ENCODE measurements at places on chromosomes 6 and 20. TPM values are rescaled to one million over a fixed set of nuclear protein-coding genes. Genes with fewer than 3 reads are reported as not detected.

DNA sequence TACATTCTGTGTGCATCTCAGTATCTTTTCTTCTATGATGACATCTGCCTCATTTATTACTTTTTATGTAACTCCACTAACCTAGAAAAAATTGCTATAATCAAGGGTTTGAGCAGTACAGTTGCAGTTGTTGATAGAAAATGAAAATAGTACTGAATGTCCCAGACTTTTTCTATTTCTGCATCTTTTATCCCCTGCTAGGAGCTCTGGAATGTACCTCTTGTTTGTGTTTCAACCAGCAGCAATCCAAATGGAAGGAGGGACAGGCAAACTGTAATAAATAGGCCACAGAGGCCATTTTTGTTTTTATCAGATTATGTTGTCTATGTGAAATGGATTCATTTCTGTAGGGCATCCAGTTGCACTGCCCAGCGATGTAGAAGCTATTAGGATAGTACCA is 536.9 kb downstream of the KIF16B start:
- DNase-seq = no peak

DNA sequence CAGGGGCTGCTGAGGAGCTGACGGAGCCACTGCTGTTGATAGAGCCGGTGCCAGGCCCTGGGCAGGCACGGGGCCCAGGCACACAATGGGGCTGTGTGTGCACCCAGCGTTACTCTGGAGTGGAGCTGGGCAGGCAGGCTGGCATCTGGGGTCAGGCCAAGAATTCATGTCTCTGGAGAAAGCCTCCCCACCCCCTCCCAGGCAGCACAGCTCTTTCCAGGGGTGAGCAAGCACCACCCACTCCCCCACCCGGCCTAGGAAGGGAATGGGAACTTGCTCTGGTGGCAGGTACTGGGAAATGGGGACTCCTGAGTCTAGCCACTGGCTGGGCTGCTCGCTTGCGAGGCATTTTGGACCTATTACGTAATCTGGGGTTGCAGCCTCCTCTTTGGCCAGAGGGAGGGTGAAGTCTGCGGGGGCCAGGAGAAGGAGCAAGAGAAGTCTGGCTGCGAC is 22.7 kb downstream of the TFEB start:
- DNase-seq = peak; percentile 77

DNA sequence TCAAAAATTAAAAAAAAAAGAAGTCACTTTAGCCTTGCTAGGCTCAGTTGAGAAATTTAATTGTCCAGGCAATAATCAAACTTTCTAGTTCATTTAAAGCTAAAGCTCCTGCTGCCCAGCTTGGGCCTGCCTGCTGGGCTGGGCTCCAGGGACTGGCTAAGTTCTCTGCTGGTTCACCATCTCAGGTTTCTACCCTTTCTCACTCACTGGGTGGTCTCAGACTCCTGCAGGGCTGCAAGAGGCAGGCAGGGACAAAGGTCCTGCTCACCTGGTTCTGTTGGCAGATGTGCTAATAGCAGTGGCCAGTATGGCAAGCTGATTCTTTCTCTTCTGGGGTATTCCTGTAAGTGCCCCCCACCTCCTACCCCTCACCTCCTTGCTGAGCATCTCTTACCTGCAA is 21.2 kb upstream of the RTF2 start:
- DNase-seq = no peak

DNA sequence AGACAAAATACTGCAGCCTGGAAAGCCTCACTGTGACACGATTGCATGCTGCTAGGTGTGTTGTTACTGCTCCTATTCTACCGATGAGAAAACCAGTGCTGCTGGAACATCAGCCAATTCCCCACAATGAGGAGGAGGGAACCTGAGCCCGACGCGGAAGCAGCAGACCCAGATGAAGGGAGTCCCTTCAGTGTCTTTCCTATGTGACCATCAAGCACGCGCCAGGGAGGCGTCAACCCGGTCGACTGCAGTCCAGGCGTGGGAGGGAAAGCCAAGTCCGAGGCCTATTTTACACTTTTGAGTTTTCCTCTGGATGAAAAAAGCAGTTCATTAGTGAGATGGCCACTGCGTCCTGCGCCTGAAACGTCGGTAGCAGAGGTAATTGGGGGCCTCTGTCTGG is 63.3 kb downstream of the STK35 start:
- DNase-seq = no peak

- DNase-seq = no peak
These were observed 72.0 kb upstream of the THEMIS start for GRCh38 chr6:127972815-127973214.

The TCF21 gene
- 4.0 TPM for total RNA-seq

DNA sequence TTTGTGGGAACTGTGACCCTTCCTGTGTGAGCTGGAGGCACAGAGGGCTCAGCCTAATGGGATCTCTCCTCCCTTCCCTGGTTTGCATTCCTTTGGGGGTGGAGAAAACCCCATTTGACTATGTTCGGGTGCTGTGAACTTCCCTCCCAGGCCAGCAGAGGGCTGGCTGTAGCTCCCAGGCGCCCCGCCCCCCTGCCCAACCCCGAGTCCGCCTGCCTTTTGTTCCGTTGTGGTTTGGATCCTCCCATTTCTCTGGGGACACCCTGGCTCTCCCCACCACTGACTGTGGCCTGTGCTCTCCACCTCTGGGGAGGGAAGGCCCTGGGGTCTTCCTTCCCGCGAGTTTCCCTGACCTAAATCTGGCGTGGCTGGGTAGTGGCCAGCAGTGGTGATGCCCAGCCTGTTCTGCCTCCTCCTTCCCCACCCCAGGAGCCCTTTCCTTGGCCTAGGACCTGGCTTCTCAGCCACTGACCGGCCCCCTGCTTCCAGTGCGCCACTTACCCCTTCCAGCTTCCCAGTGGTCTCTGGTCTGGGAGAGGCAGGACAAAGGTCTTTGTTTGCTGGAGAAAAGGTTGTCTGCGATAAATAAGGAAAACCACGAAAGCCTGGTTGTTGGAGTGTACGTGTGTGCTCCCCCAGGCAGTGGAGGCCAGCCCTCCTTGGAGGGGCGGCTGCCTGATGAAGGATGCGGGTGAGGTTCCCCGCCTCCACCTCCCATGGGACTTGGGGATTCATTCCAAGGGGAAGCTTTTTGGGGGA is 4.9 kb downstream of the VEGFA start:
- DNase-seq = peak; percentile 74

DNA sequence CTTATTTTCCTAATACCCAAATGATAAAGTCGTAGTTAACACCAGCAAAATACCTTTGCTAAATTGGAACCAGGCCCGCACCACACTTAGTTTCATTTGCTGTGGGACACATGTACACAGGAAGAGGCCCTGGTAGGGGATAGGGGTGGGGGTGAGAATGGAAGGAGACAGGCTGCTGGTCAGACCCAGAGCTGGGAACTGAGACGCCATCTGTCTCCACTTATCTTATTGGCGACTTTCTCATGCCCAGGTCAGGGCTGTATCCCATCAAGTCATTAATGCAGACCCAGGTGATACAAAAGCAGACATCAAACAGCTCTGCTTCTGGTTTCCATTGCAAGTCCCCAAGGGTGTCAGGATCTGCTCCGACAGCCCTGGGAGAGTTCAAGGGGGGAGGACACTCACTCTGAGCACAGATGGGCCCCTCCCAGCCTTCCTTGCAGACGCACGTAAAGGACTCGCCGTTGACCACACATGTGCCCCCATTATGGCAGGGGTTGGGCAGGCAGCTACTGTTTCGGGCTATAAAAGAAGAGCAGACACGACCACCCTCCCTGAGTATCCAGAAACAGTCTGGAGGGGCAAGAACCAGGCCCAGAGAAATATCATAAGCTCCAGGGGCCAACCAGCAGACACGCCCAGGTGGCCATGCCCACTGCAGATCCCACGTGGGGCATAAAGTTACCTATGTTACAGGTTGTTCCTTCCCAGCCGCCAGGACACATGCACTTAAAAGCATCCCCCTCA is 29.2 kb downstream of the JAG1 start:
- no peak for DNase-seq

DNA sequence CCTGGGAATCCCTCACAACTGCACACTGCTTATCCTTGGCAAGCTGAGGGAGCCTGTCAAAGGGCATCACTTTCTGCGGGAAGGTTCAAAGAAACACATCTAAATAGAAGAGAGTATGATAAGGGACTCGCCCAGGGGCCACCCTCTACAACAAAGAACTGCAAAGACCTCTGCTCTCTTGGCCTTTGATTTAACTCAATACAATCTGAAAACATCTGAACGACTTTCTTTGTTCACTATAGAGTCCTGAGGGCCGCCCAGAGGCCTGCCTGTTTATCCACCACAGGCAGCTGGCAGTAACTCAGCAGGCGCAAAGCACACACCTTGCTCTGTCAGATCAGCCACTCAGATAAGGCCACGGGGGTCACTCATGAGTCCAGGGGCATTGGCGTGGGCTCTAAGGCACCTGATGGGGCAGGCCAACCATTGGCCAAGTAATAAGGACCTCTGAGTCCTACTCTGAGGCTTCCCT is 139.3 kb downstream of the UNC5CL start:
- peak; percentile 15 for DNase-seq

DNA sequence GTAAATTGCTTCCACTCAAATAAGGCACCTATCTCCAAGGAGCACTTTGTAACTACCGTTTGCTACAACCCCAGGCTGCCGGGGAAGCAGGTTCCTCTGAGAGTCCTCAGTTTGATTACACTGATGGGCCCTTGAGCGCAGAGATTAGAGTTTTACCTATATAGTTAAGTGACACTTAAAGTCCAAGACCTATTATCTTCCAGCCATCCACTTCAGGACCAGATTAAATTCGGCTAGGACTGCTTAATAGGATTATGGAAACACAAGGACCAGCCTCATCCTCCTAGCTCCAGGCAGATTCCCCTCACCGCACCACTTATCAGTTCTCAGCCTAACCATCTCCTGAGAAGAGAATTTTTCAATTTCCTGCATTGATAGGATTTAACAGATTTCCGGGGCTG is 64.7 kb upstream of the TIAM2 start:
- DNase-seq = no peak

DNA sequence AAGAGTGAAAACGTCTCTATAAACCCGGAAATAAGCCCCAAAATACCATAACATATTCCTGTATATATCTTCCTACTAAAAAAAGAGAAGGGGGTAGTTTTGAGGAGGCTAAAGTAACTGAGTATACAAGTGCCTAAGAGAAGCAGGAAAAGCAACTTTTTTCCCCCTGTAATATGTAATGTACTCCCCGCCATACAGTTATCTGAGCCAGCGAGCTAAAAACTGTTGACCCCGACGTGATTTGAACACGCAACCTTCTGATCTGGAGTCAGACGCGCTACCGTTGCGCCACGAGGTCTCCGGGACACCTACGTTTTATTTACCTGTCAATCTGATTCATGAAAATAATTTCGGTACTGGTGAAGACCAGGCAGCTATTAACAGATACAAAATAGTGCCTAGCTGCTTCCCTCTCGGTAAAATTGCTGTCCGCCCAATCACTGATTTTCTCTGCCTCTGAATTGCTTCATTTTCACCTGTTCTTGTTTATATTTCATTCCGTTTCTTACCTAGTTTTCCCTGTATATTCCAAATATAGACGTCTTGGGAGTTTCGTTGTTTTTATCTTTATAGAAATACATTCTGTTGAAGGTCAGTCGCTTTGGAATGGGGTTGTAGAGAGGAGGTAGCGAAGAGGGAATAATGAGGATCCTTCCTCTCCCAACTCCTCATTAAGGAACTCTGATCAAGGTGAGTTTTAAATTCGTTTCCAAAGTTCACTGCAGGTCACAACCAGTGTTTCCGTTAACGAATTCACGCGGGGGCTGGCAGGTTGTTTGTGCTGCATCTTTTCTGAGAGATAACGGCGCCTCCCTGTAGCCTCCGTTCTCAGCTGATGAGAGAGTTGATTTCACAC is 33.6 kb upstream of the BTN3A2 start:
- DNase-seq = no peak

DNA sequence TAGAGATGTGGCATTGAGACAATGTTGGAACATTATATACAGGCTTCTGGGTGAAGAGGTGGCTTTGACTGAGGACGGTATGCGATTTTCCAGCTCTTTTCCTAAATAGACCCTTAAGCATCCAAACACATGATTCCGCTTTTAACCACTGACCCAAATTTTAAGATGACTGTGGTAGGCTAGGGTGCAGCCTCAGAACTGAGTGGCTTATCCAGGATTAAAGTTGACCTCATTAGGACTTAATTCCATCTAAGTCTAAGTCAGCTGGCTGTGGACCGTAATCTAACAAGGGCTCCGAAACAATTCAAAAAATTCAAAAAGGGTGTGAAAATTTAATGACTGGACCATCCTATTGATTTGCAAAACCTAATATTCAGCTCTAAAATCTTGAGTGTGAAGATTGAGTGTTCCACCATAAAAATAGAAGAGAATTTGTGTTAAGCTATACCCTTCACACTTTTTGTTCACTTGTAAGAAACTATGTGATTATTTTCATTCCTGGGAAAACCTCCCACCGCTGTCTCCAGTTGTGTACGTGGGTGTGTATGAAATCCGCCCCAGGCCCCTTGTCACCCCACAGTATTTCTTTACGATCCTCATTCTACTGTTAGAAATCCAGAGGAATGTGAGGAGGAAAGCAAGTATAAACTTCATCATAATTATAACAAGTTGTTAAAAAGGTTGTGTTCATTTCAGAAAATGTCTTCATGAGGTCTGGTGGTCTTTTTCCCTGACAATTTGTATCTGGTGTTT is 2.7 kb downstream of the PCMTD2 start:
- DNase-seq = no peak

GRCh38 chr6:6320901-6321300 is 439 bp upstream of the F13A1 start:
- DNase-seq = no peak

GRCh38 chr6:154909821-154910220 is 85.3 kb upstream of the TIAM2 start:
- no peak for DNase-seq

GRCh38 chr6:89970609-89971337 is 76.5 kb downstream of the GJA10 start:
- peak; percentile 18 for DNase-seq

GRCh38 chr6:110484321-110484720 is 7.9 kb upstream of the SLC22A16 start:
- no peak for DNase-seq

- DNase-seq = peak; percentile 70
These were observed 240.9 kb downstream of the PHACTR1 start for GRCh38 chr6:12957321-12958051.

DNA sequence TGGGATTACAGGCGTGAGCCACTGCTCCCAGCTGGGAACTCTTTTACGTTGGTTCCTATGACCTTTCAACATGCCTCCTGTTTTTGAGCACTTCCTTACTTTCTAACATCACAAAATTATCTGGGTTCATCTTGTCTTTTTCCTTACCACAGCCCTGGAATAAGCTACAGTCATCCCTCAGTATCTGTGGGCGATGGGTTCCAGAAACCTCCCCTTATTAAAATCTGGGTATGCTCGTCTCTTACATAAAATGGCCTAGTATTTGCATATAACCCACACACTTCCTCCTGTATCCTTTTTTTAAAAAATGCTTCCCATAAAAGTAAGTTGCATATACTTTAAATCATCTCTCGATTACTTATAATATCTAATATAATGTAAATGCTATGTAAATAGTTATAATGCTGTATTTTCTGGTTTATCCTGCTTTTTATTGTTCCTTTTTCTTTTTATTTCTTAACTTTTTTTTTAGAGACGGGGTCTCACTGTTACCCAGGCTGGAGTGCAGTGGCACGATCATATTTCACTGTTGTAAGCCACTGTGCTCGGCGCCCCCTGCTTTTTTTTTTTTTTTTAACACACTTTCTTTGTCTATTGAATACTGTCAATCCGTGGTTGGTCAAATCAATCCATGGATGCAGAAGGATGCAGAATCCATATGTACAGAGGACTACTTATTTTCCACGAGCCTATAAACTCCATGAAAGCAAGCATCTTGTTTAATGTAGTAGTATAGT is 9.2 kb downstream of the RPF2 start:
- no peak for DNase-seq

GRCh38 chr20:12597551-12597950 is 411.2 kb upstream of the SPTLC3 start:
- DNase-seq = no peak

- no peak for DNase-seq
These were observed 15.5 kb upstream of the TMEM181 start for GRCh38 chr6:158544428-158544827.

The C20orf202 gene
- total RNA-seq = 0.34 TPM

The KHDC1L gene
- not detected for total RNA-seq

Measured in heart right ventricle (tissue), 16 donors.